Caco-2 (cell line): ENCODE measurements at places on chromosomes 1 and 21. TPM values are rescaled to one million over a fixed set of nuclear protein-coding genes. Genes with fewer than 3 reads are reported as not detected.
A peak's percentile ranks its signal among the peaks of the same experiment; 100 is the strongest.

- no peak overlapping the region for H3K27ac ChIP-seq
- no peaks in the 10 kb centered on the region for H3K4me1 ChIP-seq
- DNase-seq, result no peak
- no peaks in the 10 kb centered on the region for H3K36me3 ChIP-seq
- H3K4me3 ChIP-seq, result no peak overlapping the region
- H3K27me3 ChIP-seq, result no peaks in the 10 kb centered on the region; the same call in 1 of the 2 replicates
These were observed 154.3 kb downstream of the PLXNA2 start for GRCh38 chr1:208089761-208090370.

- H3K27me3 ChIP-seq, result no peaks in the 10 kb centered on the region
- peak overlapping the region; percentile 65 for H3K27ac ChIP-seq
- peaks cover 37% of the 10 kb centered on the region for H3K4me1 ChIP-seq
- H3K4me3 ChIP-seq, result no peak overlapping the region
- no peaks in the 10 kb centered on the region for H3K36me3 ChIP-seq
These were observed 62.2 kb downstream of the HSF2BP start for GRCh38 chr21:43597052-43597451.

DNA sequence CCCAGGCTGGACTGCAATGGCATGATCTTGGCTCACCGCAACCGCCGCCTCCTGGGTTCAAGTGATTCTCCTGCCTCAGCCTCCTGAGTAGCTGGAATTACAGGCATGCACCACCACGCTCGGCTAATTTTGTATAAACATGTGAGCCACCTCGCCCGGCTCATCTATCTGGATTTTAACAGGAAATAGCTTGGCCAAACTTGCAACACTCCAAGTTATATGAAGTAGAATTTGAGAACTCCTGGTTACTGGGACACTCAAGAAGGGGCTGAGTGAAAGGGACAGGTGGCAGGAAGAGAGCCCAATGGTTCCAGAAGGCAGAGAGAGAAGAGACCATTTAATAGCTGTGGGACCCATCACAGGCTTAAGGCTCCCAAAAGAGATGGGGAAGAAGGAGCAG, 2.9 kb upstream of the GPX7 start:
- H3K27ac ChIP-seq, result no peak overlapping the region
- no peak overlapping the region for H3K4me3 ChIP-seq
- DNase-seq, result no peak
- no peaks in the 10 kb centered on the region; the same call in 1 of the 2 replicates for H3K27me3 ChIP-seq
- no peaks in the 10 kb centered on the region for H3K36me3 ChIP-seq
- no peaks in the 10 kb centered on the region; the same call in 1 of the 2 replicates for H3K4me1 ChIP-seq

GRCh38 chr1:230266456-230266855, 159.7 kb downstream of the PGBD5 start:
- no peak for DNase-seq
- H3K27me3 ChIP-seq, result no peaks in the 10 kb centered on the region
- H3K4me3 ChIP-seq, result no peak overlapping the region
- peaks cover 13% of the 10 kb centered on the region; the same call in 1 of the 2 replicates for H3K4me1 ChIP-seq
- no peak overlapping the region for H3K27ac ChIP-seq
- peaks cover 6% of the 10 kb centered on the region for H3K36me3 ChIP-seq

GRCh38 chr1:24735156-24735508, 10.1 kb upstream of the CLIC4 start:
- H3K36me3 ChIP-seq, result no peaks in the 10 kb centered on the region
- peaks cover 15% of the 10 kb centered on the region for H3K4me1 ChIP-seq
- H3K27me3 ChIP-seq, result no peaks in the 10 kb centered on the region
- H3K27ac ChIP-seq, result peak overlapping the region; percentile 40

- no peak for DNase-seq
- no peaks in the 10 kb centered on the region for H3K4me1 ChIP-seq
- no peaks in the 10 kb centered on the region for H3K27me3 ChIP-seq
- H3K36me3 ChIP-seq, result no peaks in the 10 kb centered on the region
- H3K27ac ChIP-seq, result no peak overlapping the region
These were observed 18.2 kb downstream of the CTH start for GRCh38 chr1:70429219-70429618.

GRCh38 chr1:2532485-2533160, 2.6 kb upstream of the HES5 start:
- no peak overlapping the region for H3K27ac ChIP-seq
- no peaks in the 10 kb centered on the region for H3K4me1 ChIP-seq
- DNase-seq, result no peak
- H3K4me3 ChIP-seq, result no peak overlapping the region

DNA sequence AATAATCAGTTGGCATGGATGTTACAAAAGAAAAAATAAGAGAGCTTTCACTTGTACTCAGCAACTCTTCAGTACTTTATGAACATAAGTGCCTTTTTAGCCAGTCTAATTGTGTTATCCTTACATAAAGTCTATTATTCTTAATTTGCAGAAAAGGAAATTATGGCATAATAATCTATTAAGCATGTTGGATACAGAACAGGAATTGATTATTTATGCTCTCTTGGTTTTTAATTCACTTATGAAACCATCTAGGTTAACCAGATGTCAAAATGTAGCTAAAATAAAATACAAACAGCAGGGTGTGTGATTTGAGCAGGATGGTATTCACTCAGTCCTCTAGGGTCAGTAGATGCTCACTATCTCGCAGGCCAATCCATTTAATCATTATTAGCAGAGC, 79.7 kb downstream of the PLPPR5 start:
- no peak overlapping the region for H3K4me3 ChIP-seq
- H3K27me3 ChIP-seq, result no peaks in the 10 kb centered on the region
- DNase-seq, result no peak
- H3K4me1 ChIP-seq, result no peaks in the 10 kb centered on the region
- H3K27ac ChIP-seq, result no peak overlapping the region

DNA sequence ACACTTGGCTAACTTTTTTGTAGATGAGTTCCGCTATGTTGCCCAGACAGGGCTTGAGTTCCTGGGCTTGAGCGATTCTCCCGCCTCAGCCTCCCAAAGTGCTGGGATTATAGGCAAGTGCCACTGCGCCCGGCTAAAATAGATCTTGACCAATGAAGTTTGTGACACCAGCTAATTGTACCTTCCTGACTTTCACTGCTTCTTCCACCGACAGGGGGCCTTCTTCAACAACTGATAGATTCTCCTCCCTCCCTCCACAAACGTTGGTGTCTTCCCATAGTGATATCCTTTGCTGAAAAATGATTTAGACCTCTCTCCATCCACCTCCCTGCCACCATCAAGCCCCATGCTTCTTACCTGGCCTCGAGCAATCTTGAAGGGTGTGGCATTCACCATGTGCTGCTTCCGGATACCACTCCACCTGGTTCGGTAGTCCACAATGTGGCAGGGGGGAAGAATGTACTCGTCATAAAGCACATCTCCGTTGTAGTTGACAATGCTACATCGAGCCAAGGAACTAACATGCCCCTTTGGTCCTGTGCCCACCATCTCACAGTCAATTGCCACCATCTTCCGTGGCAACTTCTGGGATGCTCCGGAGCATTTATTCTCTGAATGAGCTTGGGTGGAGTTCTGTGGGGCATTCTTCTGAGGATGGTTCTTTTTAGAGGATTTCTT, 1.6 kb upstream of the METTL25B start:
- H3K4me1 ChIP-seq, result peaks cover 13% of the 10 kb centered on the region; the same call in 1 of the 2 replicates
- no peaks in the 10 kb centered on the region for H3K27me3 ChIP-seq
- H3K4me3 ChIP-seq, result peak overlapping the region; percentile 10; the same call in 1 of the 2 replicates
- H3K27ac ChIP-seq, result no peak overlapping the region
- peaks cover 4% of the 10 kb centered on the region for H3K36me3 ChIP-seq
- DNase-seq, result peak; percentile 73

FAM72C gene
- total RNA-seq, result 0.46 TPM in 1 of 2 replicates, not detected in the other

PLEKHG5 gene
- total RNA-seq, result 11.6 and 12.2 TPM in 2 replicates

PLK3 gene
- total RNA-seq, result 3.2 and 5.2 TPM in 2 replicates

UAP1 gene
- total RNA-seq, result 35.2 and 39.8 TPM in 2 replicates

AIM2 gene
- not detected in 2 replicates for total RNA-seq

GJC2 gene
- total RNA-seq, result 1.1 and 1.5 TPM in 2 replicates

IL12RB2 gene
- total RNA-seq, result 0.54 and 0.56 TPM in 2 replicates
